ENCODE measurements at places on chromosomes 12 and 14. TPM values are rescaled to one million over a fixed set of nuclear protein-coding genes. Genes with fewer than 3 reads are reported as not detected.

The TGM1 gene
- total RNA-seq = 1,652 TPM

GRCh38 chr12:7994731-7995205, 37.7 kb upstream of the FOXJ2 start:
- peak; percentile 9 for ATAC-seq

The LALBA gene
- not detected for total RNA-seq

The MMAB gene
- total RNA-seq = 74.2 TPM

The ADAMTS20 gene
- not detected for total RNA-seq

DNA sequence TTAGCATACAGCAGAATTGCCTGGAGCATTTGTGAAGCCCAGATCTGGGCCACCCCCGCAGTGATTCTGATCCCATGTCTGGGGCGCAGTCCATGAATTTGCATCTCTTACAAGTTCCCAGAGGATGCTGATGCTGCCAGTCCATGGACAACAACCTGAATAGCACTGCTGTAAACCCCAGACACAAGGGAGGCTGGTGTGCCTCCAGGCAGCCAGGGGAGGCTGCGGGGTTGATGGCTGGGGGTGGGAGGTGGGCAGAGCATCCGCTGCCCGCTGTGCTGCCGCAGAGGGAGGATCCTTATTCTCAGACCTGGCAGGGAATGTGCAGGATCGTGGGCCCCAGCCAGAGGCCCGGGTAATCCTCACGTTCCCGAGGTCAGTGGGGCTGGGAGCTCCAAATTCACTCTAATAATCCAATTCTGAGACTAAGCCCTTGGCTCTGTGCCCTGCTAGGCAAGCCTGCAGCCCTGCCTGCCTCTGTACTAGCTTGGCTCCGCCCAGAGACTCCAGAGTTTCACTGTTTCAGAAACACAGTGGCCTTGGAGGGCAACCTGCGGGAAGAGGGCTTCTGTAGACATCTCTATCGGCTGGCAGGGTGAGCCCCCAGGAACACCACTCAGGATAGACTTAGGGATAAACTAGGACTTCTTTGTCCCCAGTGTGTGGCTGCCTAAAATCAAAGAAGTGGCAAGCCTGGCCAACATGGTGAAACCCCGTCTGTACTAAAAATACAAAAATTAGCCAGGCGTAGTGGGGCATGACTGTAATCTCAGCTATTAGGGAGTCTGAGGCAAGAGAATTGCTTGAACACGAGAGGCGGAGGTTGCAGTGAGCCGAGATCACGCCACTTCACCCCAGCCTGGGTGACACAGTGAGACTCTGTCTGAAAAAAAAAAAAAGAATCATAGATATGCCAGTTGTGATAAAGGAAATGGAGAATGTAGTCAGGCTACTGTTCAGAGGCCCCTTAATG, 17.8 kb upstream of the MLEC start:
- ATAC-seq = peak; percentile 73

DNA sequence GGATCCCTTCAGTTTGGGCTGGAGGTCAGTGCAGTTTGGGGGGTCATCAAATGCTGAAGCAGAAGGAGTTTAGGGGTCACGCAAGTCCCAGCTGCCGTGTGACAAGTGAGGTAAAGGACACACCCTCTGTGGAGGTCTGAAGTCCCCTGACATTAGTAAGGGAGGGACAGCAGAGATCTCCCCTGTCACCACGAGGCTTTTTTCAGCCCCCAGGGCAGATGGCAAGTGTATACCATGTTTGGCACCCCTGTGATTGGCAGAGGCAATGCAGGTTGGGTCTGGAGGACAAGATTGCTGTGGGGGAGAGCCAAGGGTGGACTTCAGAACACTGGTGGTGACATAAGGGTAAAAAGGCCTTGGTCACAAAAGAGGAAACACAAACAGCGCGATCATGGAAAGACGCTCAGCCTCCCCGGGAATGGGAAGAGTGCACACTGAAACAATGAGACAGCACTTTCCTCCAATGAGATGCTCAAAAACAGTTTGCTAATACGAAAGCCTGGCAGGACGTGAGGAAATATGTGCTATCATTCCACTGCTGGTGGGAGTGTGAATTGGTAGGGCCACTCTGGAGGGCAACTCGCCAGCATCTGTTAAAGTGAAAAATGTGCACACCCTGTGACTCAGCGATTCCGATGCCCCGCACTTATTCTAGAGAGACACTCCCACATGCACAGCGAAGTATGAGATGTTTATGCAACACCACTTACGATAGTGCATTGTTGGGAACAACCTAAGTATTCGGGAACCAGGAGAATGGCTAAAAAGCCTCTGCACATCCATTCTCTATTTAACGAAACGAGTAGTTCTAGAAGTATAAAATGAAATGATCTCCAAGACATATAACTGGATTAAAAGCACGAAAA, 14.4 kb upstream of the CD27 start:
- peak; percentile 88 for ATAC-seq

- no peak for ATAC-seq
Measured at GRCh38 chr14:54786838-54787237, 115.8 kb downstream of the GCH1 start.

- no peak for ATAC-seq
Measured at GRCh38 chr14:61644834-61645233, 50.5 kb upstream of the HIF1A start.

The SLC6A15 gene
- total RNA-seq = 19.4 TPM

- ATAC-seq = no peak
Measured at GRCh38 chr12:18400186-18400585, 138.9 kb downstream of the PIK3C2G start.

DNA sequence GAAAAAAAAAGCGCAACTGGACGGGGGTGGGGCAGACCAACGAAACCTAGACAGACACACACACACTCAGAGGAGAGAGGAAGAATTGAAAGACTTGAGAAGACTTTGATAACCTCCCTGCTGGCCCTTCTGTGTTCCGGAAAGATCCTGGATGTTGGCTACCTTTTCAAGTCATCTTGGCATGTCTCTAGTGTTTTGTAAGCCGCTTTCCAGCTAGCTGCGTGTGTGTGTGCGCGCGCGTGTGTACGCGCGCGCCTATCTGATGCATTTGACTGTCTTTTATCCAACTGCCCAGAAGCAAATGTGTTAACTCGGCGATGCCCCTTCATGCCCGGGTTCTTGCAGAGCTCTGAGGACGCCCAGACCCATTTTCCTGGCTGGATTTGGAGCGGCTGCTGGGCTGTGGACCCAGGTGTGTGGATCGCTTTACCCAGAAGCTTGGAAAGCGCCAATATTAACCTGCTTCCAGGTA, 664 bp downstream of the LRFN5 start:
- ATAC-seq = no peak

The ZDHHC22 gene
- total RNA-seq = not detected

The OR8S1 gene
- not detected for total RNA-seq

DNA sequence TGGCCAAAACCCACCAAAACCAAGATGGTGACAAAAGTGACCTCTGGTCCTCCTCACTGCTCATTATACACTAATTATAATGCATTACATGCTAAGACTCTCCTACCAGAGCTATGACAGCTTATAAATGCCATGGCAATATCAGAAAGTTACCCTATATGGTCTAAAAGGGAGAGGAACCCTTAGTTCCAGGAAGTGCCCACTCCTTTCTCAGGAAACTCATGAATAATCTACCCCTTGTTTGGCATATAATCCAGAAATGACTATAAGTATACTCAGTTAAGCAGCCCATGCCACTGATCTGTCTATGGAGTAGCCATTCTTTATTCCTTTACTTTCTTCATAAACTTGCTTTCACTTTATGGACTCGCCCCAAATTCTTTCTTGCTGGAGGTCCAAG, 43.0 kb upstream of the FUT8 start:
- ATAC-seq = no peak

GRCh38 chr12:107101651-107102050, 8.3 kb upstream of the CRY1 start:
- ATAC-seq = no peak

GRCh38 chr12:132292328-132293319, 36.8 kb downstream of the GALNT9 start:
- no peak for ATAC-seq

GRCh38 chr14:54840798-54841197, 61.8 kb downstream of the GCH1 start:
- no peak for ATAC-seq

DNA sequence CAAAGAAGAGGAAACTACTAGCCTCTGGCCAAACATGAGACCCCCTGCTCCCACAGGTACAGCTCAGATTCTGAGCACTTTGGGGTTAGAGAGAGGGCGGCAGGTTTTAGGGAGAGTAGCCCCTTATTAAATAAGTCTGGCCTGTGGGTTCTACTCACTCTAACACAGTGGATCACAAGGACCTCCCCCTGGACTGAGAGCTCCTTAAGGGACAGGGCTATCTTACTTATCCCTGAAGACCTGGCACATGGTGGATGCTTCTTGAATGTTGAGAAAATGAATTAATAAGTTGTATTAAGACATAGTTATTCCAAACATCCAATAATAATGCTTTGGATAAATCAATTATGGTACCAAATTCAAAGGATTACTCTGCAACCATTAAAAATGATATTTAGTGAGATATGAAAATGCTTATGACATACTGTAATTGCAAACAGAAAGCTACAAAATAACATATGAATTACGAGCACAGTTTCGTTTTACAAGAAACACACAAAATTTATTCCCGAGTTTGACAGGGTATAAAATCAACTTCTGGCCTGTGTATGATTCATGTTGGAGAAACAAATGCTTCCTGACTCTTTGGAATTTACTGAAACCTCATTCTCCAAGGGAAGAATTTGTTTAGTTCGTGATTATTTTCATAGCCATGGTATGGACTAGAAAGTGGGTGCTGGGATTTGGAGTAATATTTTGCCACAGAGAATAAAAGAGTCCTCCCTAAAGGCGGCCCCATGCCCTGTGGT, 59.3 kb upstream of the BDKRB2 start:
- ATAC-seq = no peak

DNA sequence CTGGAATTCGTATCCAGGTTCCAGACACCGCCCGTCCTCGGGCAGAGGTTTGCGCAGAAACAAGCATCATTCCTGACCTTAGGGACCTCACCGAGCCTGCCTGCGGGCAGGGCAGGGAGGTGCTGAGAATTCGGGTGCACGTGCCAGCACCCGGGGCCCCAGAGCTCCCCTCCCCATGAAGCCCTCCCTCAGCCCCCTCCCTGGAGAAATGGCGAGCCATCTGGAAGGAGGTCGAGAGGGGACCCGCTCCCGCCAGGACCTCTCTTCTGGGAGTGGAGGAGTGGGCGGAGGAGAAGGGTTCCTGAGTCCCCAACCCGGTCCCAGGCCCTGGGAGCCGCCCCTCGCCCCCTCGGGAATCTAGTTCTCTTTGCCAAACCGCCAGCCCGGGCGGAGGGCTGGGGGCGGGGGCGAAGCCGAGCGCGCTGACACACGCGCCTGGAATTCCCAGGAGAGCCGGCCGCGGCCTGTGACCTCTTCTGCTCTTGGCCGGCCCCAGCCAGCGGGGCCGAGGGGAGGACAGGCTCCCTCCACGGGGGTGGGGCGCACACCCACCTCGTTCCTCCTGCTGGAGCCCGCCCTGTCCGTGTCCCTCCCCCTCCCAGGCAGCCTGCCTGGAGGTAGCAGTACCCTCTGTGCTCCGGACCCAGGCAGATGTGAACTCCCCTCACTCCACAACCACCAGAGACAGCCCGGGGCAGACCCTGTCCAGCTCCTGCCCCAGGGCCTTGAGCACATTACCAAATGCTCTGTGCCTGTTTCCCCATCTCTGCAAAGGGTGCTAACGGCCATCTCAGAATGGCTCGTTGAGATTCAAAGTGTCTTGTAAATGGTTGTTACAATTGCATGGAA, 23.0 kb upstream of the GPR132 start:
- no peak for ATAC-seq

All from esophagus mucosa (tissue), 1 donor.